Activated naive CD4-positive, alpha-beta T cell treated with anti-CD3 and anti-CD28 coated beads, Interleukin-2, amount 50 U/mL, for 72 hours (primary cell): ENCODE measurements at places on chromosomes 3 and 15. TPM values are rescaled to one million over a fixed set of nuclear protein-coding genes. Genes with fewer than 3 reads are reported as not detected.

GRCh38 chr3:183122257-183122932, 23.1 kb upstream of the MCCC1 start:
- no peak for DNase-seq

DNA sequence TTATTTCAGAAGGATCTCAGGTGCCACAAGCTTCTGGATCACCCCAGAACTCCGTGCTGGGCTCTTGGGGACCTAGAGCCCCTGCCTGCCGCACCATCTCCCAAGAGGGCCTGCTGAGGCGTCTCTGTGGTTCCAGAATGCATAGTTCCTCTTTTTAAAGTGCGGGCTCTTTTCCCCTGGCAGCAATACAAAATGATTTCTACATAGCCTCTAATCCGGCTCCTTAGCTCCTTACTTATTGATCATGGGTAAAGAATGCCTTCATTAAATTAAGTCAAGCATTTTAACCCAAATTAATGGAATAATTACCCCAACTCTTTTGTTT, 121.9 kb downstream of the ATP10A start:
- DNase-seq, result no peak

- DNase-seq, result no peak
These were observed 181.2 kb upstream of the EPHA3 start for GRCh38 chr3:88926221-88926620.

Gene ZNF80
- total RNA-seq, result 0.53 TPM

Gene NGLY1
- 82.0 TPM for total RNA-seq

Gene B3GALNT1
- 1.4 TPM for total RNA-seq

DNA sequence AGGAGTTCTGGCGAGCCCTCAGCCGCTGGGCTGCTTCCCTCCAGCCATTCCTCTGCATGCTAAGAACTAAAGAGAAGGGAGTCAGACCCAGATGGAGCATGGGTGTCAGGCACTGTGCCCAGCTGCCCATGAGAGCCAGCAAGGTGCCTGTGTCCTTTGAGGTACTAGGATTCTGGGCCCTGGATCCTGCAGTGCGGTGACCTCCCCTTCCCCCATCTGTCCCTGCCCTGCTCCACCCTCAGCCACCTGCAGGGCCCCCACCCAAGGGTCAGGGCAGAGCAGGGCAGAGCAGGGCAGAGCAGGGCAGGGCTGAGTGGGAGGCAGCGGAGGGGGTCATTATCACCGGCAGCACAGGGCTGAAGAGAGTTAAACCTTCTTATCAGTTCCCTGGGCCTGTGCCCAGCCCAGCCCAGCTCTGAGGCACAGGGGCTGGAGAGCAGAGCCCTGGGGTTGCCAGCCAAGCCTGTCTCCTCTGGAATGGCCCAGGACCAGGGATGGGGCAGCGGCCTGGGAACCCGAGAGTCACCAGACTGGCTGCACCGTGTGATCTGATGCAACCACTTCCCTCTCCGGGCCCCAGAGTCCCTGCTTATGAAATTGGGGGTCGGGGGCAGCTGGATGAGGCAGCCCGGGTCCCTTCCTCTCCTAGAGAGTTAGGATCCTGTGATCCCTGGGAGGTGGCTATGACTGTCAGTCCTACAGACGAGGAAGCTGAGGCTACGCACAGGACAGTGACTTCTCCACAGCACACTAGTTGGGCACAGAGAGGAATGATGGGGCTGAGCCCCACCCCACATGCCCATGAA, 17.3 kb downstream of the ZDHHC19 start:
- DNase-seq, result no peak

GRCh38 chr3:16355828-16356227, 90.8 kb downstream of the OXNAD1 start:
- no peak for DNase-seq

DNA sequence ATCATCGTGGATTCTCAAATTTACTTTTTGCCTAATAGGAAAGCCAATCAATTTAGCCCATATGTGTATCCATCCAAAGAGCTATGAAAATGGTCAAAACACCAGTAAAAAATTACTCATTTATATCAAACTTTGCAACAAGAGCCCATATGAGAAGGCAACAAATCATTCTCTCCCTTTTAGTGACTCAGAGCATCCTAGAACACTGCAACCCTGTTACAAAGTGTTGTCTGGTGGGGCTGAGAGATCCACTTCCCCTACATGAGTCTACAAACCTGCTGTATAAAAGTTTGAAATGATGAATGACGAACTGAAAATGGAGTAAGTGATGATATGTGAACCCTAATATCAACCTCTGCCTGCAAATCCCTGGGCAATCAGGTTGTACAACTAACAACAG, 23.3 kb downstream of the PDZRN3 start:
- no peak for DNase-seq

Gene ISY1
- total RNA-seq, result 69.9 TPM

Gene SPINT1
- total RNA-seq, result 10.0 TPM

- no peak for DNase-seq
These were observed 404.6 kb upstream of the C2CD4B start for GRCh38 chr15:62569460-62570404.

GRCh38 chr3:50876947-50877346, 202.2 kb downstream of the DOCK3 start:
- no peak for DNase-seq

Gene CLDN1
- total RNA-seq, result 11.4 TPM

DNA sequence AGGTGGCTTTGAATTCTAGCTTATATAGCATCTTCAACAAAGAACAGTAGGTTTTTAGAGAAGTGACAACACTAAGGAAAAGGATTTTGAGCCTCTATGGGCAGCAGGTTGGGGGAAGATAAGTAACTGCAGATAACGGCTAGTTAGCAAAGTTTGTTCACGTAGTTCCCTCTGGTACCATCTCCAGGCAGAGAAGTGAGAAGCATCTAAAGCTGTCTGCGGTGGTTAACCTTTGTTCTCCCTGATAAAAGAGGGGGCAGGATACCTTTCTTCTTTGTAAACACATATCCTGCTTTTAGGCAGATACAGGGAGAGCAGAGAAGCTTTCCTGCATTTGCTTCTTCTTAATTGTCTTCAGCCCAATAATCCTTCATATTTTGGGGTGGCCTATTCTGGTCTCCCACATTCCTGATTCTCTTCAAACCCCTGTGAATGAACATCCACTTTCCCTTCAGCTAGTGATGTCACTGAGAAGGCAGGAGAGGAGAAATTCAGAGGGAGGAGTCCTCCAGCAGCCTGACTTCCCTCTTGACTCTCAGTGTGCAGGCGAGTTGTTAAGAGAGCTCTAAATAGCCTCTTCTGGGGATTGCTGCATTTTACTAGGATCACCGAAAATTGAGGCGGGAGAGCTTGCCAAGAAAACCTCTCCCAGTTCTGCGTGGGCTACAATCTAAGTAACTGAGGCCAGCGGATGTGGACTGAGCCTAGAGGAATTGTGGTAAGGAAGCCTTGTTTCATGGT, 393.7 kb upstream of the C2CD4B start:
- DNase-seq, result no peak

Gene C3orf85
- total RNA-seq, result not detected

Gene GOLGA6L7
- total RNA-seq, result not detected

Gene ADAMTSL3
- not detected for total RNA-seq

DNA sequence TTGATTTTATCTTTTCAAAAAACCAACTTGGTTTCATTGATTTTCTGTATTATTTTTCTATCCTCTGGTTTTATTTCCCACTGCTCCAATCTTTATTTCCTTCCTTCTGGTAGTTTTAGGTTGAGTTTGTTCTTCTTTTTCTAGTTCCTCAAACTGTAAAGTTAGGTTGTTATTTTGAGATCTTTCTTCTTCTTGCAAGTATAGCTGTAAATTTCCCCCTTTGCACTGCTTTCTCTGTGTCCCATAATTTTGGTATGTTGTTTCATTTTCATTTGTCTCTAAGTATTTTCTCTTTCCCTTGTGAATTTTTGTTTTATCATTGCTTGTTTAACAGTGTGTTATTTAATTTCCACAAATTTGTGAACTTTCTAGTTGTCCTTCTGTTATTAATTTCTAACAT, 120.0 kb downstream of the PLD1 start:
- DNase-seq, result no peak

- DNase-seq, result no peak
These were observed 40.6 kb upstream of the FXR1 start for GRCh38 chr3:180871901-180872300.

DNA sequence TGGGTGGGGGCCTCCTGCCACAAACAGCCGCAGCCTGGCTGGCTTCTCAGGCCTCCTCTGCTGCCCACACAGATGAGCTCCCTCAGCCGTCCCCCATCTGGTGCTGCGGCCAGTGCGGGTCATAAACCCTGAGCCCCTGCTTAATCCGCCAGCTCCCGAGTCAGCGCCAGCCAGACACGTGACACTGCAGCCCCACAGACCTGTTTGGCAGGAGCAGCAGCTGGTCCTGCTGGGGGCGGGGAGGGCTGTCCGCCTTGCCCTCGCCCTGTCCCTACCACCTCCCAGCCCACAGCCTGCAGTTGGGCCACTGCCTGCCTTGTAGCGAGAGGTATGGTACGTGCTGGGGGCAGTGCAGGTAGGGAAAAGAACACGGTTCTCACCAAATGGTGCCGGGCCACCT, 86.2 kb downstream of the IQSEC1 start:
- no peak for DNase-seq

GRCh38 chr3:117084739-117085270, 375.2 kb downstream of the TUSC7 start:
- DNase-seq, result no peak

- DNase-seq, result no peak
These were observed 32.5 kb downstream of the ACAD9 start for GRCh38 chr3:128911911-128912310.

DNA sequence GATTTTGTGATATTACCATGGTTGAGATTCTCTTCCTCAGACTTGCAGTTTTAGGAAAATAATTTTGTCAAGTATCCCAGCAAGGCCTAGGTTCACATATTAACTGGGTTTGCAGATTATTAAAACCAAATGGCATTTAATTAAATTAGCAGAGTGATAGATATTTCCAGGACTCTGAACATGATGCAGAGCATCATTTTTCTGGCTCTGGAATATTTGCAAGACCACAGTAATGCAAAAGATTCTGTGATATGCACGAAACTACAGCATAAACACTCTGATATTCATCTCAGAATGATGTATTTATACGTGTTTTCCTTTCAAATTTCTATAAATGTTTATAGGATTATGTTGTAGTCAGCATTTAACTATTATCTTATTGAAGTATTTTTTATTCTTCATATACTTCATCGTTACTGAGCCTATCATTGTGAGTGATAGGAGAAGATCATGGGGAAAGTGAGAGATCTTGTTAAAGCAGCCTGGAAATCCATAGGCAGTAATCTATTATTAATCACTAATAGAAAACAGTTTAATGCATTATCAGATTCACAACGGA, 1245.6 kb downstream of the OTOL1 start:
- no peak for DNase-seq

GRCh38 chr3:121274411-121274810, 271.4 kb downstream of the POLQ start:
- DNase-seq, result no peak

- no peak for DNase-seq
These were observed 12.4 kb downstream of the PLS1 start for GRCh38 chr3:142608631-142609030.

GRCh38 chr3:126135071-126135405, 45.3 kb downstream of the ALDH1L1 start:
- no peak for DNase-seq

Gene MDFIC2
- total RNA-seq, result not detected

GRCh38 chr3:155356594-155357370, 63.3 kb upstream of the STRIT1 start:
- no peak for DNase-seq
